ENCODE measurements at places on chromosomes 5 and 9. TPM values are rescaled to one million over a fixed set of nuclear protein-coding genes. Genes with fewer than 3 reads are reported as not detected.

GRCh38 chr9:109182550-109182939 is 15.5 kb upstream of the FRRS1L start:
- no peak for DNase-seq

Gene IFNA2
- total RNA-seq = not detected

DNA sequence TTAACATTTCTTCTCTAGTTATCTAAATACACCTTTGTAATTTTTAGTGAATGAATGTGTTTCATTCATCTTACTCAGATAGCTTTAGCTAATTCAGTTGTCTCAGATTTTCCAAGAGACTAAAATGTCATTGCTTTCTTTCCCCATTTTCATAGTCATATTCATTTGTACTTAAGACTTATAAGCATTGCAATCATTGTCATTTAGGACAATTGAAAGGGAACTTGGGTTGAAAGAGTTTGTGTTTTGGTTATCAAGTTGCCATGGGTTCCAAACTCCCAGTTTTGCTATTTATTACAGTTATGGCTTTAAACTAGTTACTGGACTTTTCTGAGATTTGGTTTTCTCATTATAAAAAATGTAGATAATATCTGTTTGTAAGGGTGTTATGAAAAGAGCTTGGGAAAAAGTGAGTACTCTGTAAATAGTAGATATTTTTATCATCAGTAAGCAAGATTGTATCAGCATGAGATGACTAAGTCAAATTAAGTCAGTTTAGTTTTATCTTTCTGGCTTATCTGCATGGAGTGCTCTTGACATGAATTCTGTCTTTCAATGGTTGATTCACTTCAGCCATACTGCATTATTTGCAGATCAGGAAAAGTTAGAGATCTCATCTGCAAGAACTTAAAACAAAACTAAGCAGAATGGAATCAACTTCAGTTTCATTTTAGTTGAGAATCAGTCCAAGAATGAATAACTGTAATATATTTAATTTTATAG is 107.5 kb downstream of the PBX3 start:
- no peak for DNase-seq

DNA sequence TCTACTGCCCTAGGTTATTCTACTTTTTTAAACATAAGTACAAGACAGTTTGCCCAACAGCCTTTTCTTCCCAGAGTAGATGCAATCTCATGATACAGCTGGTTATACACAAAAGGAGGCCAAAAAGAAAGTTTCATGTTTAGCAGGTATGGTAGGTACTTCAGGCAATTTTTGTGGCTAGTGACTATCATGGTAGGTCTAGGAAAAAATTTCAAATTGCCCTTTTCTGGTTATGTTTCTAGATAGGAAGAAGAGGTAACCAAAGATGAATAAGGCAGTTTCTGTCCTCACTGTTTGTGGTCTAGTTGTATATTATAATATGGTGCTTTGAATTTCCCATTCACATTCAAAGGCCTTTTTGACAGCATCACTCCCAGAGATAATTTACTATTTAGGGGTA is 19.7 kb downstream of the MEGF9 start:
- no peak for DNase-seq

DNA sequence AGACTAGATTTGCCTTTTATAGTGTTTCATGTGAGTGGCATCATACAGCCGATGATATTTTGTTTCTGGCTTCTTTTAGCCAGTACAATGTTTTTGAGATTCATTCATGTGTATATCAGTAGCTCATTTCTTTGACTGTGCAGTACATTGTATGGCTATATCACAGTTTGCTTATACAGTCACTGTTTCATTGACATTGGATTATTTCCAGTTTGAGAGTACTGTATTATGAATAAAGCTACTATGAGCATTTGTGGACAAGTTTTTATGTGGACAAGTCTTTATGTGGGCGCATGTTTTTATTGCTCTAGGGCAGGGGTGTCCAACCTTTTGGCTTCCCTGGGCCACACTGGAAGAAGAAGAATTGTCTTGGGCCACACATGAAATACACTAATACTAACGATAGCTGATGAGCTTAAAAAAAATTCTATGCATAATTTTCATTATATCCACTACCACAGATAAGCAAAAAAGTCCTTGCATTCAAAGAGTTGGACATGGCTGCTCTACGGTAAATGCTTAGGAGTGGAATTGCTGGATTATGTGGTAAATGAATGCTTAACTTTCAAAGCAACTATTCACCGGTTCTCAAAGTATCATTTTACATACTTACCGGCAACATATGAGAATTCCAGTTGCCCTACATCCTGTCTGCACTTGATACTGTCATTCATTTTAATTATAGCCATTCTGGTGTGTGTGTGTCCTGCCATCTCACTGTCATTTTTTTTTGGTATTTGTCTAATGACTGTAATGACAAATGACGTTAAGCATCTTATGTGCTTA is 177.8 kb downstream of the RGS3 start:
- no peak for DNase-seq

GRCh38 chr9:26537211-26537610 is 355.4 kb downstream of the CAAP1 start:
- no peak for DNase-seq

DNA sequence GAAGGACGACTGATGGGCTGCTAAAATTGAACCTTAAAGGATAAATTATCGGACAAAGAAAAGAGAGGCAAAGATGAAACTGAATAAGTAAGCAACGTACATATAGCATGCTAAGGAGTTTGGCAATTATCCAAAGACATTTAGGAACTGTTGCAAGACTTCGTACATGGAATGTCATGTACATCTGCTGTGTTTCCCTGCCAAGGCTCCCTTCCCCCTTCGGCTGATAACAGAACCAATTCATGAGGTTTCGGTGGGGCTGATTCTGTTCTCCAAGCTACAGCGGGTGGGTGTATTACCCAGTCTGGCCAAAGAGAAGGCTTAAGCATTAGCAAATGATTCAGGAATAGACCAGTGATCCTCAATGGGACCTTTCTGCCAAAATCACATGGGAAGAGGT is 190.9 kb upstream of the FREM1 start:
- DNase-seq = no peak

DNA sequence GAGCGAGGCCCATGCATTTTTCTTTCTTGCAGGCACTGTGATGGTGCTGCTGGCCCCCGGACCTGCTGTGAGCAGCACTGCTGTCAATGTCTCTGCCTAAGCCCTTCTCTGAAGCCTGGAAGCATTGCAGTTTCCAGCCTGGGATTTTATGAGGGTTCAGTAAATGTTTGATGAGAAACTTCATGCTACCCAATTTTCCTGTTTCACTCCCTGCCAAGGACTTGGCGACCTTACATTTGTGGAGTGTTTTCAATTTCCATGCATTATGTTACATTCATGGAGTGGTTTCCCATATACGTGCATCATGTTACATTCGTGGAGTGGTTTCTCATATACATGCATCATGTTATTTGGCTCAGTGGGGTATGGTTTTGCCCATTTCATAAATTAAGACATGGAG is 90.7 kb upstream of the PTCH1 start:
- no peak for DNase-seq

DNA sequence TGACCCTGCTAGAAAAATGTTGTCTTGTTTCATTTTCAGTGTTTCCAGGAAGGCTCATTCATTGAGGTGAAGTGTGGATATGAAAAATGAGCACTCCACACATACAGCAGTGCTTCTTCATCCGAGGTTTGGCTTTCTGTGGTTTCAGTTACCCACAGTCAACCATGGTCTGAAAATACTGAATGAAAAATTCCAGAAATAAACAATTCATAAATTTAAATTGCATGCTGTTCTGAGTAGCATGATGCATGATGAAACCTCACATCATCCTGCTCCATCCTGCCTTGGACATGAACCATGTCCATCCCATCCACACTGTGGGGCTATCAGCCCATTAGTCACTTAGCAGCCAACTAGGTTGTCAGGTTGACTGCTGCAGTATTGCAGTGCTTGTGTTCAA is 10.4 kb upstream of the SLC45A2 start:
- DNase-seq = no peak

Gene DAB2
- total RNA-seq = 70.7 TPM

DNA sequence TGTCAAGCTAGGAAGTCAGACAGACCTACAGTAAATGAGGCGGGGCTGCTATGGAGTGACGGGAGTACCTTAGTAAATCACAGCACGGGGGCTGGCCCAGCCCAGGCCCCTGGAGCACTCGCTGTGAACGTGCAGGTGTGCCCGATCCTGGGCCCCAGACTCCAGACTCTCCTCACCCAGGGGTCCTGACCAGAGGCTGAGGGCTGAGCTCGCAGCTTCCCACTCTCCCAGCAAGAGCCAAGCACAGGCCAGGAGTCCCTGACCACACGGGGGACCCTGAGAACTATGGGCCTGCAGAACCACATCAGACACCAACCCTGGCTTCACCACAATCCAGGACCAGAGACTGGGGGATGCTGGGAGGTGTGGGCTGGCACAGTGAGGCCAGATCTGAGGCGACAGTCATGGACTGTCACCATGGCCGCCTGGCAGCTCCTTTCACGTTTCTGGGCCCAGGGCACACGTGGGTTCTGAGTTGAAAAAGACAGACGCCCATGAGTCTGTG is 73.4 kb downstream of the ADAMTS2 start:
- DNase-seq = no peak

- DNase-seq = no peak
Observed at GRCh38 chr5:78269088-78269703, 25.3 kb downstream of the AP3B1 start.

GRCh38 chr9:136105398-136106135 is 10.5 kb upstream of the NACC2 start:
- DNase-seq = no peak

DNA sequence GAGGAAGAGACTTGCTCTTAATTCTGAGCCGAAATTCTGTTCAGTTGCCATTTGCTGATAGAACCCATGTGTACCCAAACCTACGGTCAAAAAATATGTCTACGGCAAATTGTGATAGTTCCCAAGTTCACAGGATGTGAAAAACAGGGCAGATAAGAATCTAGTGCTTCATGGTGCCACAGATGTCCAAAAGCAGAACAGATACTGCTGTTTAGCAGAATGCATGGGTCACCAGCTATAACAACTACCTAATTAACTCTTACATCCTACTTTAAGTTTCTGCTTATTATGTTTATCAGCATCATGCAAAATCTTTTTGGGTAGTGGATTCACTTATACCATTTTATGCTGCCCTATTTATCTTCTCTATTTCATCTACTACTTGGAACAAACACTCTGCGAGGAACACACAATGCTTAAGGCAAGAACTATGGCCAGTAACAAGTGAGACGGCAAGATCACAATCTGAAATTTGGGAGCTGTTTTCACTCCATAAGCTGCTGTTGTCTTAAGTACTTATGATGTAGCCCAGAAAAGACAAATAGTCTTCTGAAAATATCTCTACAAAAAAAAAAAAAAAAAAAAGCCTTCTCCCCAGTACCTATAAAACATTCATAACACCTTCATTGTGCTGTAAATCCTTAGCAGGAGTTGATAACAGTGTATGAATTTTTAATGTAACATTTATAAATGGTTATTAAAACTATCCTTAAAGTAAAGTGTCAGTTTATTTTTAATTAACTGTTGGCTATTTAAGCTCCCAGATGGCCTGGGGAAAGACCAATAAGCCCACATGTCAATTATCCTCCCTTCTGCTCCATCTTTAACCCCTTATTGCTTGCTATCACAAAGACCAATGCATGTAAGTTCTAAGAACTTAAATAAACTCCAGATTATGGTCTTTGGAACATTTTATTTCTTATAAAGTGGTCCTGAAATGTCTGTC is 232.3 kb downstream of the TLR4 start:
- DNase-seq = no peak

All from endothelial cell (in vitro differentiated cells).